ENCODE measurements at places on chromosomes 13 and 19.

GRCh38 chr19:2244486-2244885 lies 4.6 kb upstream of the AMH start:
- DNase-seq = no peak

DNA sequence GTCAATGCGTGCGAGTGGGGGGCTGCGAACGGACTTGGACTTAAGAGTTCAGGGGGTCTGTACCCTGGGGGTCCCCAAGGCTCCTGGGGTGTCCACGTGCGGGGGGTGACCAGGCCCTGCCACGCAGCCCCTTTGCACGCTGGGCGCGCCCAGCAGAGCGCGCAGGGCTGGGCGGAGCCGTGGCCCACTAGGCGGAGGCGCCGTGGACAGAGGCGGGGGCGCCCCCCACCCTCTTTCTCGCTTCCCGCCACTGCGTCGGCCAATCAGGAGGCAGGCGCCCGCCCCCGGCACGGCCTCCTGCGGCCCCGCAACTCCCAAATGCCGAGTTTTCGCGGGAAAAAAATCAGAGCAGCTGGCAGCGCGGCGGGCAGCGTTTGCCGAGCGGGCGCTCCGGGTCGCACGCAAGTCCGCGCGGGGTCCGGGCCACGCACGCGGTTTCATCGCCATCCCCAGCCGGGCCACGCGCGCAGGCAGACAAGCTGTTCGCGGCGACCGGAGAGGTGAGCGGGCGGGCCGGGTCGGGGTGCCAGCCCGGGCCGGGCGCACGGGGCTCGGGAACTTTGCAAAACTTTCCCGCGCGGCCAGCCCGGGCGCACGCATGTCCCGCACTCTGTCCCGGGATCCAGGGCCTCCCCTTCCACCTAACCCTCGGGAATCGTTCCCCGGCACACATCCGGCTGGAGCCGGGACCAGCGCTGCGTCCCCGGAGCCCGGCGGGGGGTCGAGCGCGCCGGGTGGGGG lies at the start of gene UHRF1:
UHRF1 (plus strand) TSS at position 346 of the 741 bp plus-strand sequence. CDS start 1,385 bp downstream, outside the sequence.
- DNase-seq = no peak

DNA sequence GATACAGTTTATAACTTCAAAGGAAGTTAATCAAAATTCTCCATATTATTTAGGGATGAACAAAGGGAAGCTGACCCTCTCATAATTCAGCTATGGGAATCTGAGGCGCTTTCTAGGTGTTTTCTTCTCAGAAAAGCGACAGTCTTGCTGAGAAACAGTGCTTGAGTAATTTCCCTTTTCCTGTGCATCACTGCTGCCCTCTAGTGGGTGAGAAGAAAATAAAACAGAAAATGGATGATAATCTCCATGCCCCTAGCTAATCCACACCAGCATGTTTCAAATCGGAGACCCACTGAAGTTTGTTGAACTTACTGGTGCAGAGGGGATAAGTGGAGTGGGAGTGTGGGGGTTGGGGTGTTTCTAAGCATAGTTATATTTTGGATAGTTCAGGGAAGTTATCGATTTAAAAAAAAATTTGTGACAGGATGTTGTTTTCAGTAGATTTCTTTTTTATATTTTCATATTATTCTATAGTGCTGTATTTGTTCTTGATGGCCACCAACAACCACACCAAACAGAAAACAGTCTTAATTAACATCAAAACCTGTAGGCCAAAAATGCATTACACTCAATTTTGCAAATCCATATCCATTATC lies 21.4 kb downstream of the LCP1 start:
- DNase-seq = peak; percentile 39

DNA sequence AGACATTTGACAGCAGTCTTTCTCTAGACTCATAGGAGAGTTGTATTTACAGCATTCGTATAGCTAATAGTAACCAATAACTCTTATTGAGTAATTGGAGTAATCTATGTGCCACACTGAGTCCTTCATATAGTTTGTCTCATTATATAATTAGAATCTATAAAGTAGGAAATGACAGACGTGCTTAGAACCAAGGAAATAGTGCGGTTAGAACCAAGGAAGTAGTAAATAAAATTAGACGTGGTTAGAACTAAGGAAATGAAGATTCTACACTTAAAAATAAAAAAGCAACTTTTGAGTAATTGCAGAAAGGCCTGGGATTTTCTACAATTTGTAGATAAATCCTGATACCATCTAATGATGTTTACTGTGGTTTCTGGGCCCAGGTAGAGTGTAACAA lies 107.8 kb upstream of the TNFSF11 start:
- DNase-seq = no peak

GRCh38 chr13:98782654-98783053 lies 30.2 kb upstream of the SLC15A1 start:
- no peak for DNase-seq

- no peak for DNase-seq
Measured at GRCh38 chr19:29342721-29343120, 129.8 kb upstream of the UQCRFS1 start.

DNA sequence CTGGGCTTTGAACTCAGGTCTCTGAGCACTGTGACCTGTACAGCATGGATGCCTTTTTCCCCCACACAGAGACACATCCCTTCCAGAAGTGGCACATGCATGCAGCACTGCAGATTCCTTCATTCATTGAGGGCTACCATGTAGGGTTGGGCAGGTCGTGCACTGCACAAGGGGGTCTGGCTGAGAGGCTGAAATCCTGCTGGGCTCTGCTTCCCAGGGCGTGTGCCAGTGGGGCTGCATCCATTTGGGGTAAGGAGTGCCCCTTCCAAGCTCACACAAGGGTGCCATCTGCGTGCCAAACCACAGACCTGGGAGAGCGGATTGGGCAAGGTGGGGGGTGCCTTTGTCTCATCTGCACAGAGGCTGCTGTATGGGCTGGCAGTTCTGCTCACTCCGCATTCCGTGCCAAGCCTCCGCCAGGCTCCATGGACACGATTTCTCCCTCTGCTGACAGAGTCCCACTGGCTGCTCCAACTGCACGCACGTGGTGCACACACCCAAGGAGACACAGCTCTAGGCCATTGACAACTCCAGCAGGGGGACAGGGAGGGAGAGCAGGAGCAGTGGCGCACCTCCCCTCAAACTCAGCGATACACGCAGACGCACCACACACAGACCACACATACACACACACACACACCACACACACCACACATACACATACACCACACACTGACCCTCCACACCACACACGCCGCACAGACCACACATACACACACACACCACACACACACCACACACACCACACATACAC lies 4.5 kb upstream of the SHISA7 start:
- DNase-seq = no peak

- DNase-seq = no peak
Measured at GRCh38 chr19:4319067-4319718, 14.8 kb downstream of the FSD1 start.

GRCh38 chr19:19538785-19539166 lies 711 bp downstream of the CILP2 start:
- DNase-seq = no peak

DNA sequence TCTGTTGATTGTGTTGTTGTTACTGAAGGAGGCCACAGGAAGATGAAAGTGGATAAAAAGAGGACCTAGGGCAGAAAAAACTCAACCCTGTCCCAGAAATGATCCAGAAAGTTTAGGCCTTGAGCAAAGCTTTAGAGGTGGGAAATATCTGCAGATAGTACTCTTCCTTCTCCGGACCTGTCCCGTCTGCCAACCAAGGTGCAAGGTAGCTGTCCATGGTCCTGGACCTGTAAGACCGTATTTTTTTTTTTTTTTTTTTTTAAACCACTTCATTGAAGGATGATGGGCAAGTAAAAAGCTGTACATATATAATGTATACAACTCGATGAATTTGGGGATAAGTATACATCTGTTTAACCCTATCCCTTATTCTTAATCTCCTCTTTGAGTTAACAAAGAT lies 225.9 kb downstream of the OLFM4 start:
- no peak for DNase-seq
